ENCODE measurements at places on chromosomes 5 and 9.
A peak's percentile ranks its signal among the peaks of the same experiment; 100 is the strongest.

DNA sequence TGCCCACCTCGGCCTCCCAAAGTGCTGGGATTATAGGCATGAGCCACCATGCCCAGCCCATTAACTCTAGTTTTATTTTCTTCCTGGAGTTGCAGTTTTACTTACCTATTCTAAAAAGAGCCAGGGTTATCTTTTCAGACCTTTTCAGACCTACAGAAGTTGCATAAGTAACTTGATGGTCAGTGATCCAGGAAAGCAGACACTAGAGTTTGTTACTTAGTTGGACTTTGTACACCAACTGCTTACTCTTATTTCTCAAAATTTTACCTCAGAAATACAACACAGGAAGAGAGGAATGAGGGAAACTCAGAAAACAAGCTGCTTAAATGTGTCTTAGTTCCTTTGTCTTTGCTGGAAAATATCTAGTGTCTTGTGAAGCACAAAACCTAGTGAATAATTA lies 25.4 kb downstream of the RAD23B start:
- DNase-seq: no peak

- no peak for DNase-seq
These were observed 4.3 kb upstream of the IFNB1 start for GRCh38 chr9:21081999-21082398.

DNA sequence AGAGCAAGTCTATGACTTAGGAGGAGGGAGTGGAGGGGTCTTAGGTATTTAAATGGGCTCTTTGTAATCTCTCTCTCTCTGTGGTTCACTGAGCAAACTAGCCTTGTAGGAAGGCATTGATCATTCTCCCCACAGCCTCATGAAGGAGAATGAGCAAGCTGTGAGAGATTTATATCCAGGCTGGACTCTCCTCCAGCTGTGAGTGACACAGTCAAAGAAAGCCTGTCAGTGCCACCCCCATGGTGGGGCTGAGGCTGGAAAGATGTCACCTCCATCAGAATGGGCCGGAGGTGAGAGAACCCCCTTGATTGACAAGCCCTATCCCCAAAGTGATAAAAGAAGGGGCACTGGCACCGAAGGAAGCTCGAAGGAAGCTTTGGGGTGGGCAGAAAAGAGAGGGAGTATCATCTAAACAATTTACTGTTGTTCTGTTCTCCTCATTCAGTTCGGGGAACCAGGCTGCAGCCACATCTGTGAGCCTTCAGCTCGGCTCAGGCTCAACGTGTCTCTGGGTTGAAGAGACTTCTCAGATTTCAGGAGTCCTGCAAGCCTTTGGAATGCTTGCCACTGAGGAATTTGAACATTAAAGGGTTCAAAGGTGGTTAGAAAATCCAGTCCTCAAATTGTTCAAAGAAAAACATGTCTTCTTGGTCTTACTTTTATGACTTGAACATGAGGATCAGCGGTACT lies 538.2 kb upstream of the ZNF462 start:
- DNase-seq: no peak

DNA sequence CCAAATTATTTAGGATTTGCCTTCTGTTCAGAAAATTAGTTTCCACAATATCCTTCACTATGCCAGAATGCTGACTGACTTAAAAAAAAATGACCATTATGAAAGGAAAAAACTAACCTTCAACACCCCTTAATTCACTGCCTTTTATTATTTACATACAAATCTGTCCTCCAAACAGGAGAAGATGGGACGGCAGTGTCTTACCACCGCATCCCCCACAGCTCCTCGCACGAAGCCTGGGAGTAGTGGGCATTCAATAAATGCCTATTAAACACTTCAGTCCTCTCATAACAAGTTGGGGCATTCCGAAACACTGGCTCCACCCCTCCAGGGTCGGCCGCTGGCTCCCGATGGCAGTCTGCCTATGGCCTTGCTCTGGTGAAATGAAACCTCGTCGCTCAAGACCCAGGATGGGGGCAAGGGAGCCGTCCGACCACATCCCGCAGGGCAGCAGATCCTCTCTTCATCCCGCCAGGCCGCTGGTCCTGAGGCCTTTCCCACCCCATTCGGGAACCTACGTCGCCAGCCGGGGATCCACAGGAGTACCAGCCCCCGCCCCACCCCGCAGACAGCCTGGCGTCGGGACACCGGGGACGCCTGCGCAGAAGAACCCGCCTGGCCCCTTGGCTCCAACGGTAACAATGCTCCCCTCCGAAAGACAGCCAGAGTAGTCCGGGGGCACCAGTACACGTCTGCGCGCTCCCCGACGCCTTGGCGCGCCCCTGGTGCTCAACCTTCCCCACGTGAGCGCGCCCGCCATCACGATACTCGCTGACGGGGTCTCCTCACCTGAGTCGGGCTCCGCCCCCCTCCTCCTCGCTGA lies 613 bp downstream of the ZBTB5 start:
- peak; percentile 30 for DNase-seq

Data from H54 (cell line).